ENCODE measurements at places on chromosomes 3 and 15.

DNA sequence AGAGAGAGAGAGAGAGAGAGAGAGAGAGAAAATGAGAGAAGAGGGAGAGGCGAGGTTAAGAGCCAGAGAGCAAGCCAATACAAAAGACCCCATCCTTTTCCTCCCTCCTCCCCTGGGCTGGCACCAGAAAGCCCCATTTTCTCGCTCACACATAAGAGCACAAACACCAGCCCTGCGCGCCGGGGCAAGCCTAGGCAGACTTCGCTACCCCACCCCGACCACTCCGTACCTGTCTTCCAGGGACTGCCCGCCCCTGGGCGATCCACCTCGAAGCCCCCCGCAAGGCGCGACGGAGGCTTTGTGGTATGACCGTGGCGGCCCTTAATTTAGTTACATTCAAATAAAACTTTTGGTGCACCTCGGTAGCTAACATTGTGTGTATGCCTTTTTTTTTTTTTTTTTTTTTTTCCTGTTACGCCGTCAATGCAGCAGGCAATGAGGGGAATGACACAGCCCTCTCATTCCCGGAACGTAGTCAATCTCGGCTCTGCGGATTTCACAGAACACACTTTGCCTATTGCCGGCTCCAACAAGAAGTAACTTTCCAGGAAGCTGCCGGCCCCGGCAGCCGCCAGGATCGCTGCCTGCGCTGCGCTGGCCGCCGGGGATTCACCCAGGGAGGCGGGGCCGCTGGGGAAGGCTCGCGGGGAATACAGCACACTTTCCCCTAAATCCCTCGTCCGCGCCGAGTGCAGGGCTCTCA lies 7.7 kb downstream of the BCL6 start:
- DNase-seq: no peak

- DNase-seq: no peak
Observed at GRCh38 chr3:111605018-111605417, 9.9 kb upstream of the ZBED2 start.

DNA sequence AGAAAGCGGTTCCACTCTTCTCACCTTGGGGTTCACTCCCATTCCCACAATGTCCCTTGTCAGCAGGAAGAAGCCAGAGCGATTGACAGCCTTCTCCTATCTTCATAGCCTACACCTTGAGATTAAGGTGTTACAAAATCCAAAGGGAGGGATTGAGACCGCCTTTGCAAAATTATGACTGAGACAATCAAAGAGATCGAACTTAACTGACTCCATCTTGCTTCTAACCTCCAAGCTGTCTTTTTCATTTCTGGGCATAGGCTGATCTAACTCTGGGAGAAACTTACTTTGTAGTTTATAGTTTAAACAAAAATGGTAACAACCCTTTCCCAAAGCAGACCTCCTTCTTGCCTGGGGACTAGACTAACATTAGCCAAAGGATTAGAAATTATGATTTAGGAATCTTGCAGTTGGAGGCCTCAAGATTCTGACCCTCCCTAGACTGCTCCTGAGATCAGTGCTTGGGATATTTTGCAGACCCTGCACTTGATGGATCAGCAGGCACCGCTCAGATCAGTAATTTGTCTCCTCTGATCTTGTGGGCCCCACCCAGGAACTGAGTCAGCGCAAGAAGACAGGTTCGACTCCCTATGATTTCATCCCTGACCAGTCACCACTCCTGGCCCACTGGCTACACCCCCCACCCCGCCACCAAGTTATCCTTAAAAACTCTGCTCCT lies 40.0 kb downstream of the PAQR5 start:
- no peak for DNase-seq

DNA sequence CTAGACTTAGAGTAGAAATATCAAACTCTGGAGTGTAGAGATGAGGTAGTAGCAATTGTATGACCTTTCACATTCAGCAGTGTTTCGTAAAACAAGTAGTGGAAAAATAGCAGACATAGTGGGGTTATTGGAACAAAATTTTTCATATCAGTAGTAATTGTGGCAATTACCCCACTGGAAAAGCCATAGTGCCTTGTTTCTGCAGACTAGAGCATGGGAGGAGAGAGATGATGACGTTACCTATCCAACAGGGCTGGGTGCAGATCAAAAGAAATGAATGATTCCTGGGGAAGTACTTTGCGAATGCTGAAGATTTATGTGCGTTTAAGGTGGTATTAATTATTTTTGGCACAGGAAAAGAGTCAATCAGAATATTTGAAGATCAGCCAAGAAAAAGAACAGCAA lies 147.0 kb upstream of the LRRFIP2 start:
- no peak for DNase-seq

DNA sequence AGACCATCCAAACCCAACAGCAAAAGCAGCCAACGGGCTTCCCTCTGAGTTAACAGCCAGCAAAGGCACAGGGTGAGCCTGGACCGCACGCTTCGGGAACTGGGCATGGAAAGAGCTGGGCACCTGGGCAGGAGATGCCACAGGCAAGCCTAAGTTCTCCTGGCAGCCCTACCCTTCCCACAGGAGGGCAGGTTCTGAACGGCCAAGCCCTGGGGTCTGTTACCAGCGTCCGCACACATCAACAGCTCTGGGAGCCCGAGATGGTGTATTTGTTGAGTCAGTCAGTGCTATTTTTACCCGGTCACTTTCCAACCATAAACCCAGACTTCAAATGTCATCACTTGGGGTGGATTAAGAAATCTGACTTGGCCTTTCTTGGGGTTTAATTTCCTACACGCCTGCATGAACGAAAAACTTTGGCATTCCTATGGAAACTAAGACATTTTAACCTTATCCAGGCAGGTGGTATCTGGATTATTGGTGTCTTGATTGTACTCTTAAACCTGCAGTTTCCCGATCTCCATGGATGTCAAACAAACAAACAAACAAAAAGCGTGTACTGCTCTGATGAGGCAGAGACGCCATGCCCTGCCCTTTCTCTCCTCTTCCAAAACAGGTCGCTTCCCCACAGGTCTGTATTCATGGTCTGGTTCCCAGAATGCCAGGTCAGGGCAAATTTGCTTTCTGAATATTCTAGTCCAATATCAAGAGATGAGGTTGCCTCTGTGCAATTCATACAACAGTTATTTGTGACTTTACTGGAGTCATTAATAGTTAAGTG lies 99.7 kb downstream of the XXYLT1 start:
- DNase-seq: no peak

DNA sequence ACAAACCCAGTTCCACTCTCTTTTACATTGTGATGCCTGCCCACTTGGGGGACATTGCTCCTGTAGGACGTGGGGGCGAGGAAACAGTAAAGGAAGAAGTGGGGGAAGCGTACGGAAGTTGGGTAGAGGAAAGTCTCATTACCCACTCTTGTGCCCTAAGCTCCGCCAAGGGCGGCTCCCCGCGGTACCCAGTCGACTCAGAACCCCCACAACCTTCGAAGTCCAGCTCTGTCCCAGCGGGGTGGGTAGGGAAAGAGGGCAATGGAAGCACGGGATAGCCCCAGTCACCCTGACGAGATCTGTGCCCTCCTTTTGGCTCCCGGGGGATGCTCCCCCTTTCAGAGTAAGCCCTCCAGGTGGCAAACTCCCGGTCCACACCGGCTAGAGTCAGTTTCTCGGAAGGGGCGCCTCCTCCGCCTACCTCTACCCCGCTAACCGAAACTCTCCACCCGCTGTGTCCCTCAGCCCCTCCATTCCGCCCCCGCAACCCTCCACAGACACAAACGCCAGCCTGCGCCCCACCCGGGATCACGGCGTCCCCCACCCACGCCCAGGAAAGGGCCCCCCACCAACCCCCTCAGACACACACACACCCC lies 527 bp downstream of the CSNK1G1 start:
- DNase-seq: no peak

DNA sequence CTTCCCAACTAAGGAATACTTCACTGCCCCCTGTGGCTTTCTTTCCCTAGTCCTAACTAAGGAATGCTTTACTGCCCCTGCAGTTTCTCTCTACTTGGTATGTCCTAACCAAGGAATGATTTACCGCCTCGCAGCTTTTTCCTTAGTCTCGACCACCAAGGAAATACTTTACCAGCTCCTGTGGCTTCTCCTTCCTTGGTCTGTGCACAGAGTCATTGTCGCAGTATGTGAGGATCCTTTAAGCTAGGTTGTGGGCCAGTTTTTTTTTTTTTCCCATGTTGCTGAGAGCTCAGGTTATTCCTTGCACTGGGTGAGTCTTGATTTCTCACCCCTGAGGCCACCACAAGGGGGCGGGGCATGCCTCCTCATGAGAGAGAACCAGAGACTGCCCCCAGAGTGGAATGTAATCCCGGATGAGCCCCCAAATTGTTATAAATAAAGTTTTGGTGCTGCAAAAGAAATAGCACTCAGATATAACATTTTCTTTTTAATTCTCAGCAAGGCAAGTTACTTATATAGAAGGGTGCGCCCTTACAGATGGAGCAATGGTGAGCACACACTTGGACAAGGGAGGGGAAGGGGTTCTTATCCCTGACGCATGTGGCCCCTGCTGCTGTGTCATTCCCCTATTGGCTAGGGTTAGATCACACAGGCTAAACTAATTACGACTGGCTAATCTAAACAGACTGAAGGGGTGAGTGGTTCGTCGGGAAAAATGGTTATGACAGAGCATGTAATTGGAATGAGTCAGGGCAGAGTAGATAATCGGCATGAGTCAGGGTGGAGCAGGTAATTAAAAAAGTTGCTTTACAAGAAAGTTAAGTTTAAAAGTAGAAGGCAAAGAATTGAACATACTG lies 27.0 kb downstream of the NDUFB4 start:
- no peak for DNase-seq

GRCh38 chr3:60475096-60475495 lies 776.2 kb downstream of the FHIT start:
- no peak for DNase-seq

- no peak for DNase-seq
Observed at GRCh38 chr3:137938876-137939275, 71.1 kb upstream of the CLDN18 start.

GRCh38 chr3:183540501-183541234 lies 14.8 kb downstream of the KLHL6 start:
- DNase-seq: no peak

GRCh38 chr15:84791763-84792162 lies 25.4 kb upstream of the ALPK3 start:
- DNase-seq: no peak

- DNase-seq: no peak
Observed at GRCh38 chr3:15440891-15441290, 13.5 kb downstream of the EAF1 start.

DNA sequence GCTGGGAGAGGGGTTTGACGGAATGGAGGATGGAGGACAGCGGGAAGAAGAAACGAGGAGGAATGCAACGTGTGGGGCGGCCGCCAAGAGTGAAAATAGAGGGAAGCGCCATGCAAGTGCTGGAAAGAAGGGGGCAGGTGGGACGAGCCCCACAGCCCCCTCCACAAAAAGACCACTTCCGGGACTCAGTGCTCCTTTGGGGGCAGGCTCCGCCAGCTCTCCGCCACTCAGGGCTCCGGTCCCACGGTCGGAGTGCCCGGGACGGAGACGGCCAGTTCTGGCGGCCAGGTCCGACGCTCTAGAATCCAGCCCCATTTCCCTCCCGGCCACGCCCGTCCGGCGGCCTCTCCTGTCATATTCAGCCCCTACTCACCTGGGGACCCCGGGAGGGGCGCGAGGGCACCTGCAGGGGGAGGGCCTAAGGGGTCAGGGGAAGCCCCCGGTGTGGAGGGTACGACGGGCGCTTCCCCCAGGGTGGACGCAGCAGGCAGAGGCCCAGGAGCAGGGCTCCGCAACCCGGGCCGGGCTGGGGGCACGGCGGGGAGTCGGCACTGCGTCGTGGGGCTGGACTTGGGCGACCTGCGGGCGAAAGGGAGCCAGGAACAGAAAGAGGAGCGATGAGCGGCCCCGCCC lies 25.5 kb upstream of the CSPG4 start:
- DNase-seq: no peak

GRCh38 chr3:72036899-72037298 lies 252.0 kb upstream of the PROK2 start:
- DNase-seq: no peak

DNA sequence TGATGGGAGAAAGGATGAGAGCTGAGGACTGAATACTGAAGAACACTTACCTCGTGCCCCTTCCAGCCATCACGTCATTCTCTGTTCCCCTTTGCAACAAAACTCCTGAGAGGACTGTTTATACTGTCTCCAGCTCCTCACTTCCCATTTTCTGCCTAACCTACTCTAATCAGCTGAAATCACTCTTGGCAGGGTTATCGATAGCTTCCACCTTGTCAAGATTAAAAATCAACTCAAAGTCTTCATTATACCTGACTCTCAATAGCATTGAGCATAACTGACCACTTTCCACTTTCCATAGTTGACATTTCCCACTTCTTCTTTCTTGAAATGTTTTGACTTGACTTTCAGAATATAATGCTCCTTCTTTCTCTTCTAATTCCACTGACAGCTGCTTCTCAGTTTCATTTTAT lies 4.3 kb downstream of the BTBD1 start:
- no peak for DNase-seq

- no peak for DNase-seq
Observed at GRCh38 chr3:123853686-123854372, 30.3 kb downstream of the MYLK start.

DNA sequence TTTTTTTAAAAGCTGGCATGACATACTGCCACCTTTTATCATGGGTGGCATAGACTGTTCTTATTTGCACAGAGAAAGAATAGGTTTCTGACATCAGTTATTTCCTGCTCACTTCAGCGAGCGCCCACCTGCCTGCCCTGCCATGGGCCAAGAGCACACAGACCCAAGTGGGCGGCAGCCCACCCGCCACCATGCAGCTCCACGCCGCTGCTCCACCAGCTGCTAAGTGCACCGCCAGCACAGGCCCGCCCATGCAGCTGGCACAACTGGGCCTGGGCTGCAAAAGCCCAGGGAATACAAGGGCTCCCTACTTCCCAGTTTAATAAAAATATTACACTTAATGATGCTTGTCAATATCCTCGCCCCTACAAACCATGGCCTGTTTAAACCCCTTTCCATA lies 15.4 kb downstream of the ZNF148 start:
- DNase-seq: no peak

DNA sequence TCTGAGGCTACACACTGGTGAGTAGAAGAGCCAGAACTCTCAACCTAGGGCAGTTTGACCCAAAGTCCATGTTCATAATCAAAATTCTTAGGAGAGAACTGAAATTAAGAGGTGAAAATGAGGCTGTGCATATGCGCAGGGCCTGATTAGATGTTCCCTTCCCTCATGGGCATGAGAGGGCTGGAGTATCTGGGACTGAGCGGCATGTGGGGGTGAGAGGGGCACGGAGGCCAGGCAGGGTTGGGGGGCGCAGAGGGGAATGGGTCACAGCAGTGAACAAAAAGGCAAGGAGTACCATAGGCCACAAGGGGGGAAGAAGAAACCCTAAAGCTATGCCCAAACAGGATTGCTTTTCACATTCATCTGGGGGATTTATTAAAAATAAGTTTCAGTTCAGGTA lies 31.3 kb downstream of the ADAMTS9 start:
- no peak for DNase-seq

GRCh38 chr3:69959581-69959980 lies 40.0 kb upstream of the SAMMSON start:
- DNase-seq: no peak

- no peak for DNase-seq
Observed at GRCh38 chr3:102156426-102156825, 278.4 kb upstream of the ZPLD1 start.

- DNase-seq: no peak
Observed at GRCh38 chr3:102521246-102521645, 86.4 kb downstream of the ZPLD1 start.

Measured in NCI-H187 treated with DMSO at 0.1 percent for 48 hours (cell line).